ENCODE measurements at places on chromosomes 4 and X.

DNA sequence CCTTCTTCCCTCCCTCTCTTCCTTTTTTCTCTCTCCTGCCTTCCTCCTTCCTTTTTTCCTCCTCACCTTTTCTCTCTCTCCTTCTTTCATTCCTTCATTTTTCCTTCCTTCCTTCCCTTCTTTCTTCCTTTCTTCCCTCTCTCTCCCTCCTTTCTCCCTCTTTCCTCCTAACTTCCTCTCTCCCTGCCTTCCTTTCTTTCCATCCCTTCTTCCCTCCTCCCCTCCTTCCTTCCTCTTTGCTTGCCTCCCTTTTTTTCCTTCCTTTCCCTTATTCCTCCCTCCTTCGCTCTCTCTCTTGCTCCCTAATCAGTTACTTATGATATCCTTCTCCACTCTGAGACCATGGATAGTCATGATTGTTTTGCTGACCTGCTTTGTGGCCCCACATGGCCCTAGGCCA is 56.7 kb upstream of the PUDP start:
- no peak for DNase-seq

DNA sequence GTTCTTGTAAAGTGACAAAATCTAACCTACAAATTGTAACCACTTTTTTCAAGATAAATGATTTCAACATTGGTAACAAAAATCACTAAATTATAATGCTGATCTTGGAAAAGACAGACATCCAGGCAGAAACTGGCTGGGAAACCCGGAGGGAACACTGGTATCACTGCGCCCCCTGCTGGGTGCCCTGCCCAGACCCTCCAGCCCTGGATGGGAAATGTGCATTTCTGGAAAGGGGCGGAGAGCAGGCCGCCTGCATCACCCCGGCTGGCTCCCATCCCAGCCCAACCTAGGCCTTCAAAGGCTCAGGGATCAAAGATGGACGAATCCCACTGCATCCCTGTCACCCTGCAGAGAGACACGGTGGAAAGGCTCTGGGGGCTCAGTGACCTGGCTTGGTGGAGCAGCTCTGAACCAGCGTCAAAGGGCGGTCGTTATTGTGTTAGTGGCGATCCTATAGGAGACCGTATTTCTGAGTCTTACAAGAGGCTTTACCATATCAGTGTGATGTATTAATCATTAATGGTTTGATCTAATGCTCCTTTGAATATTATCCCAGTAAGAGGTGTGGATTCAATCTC is 37.3 kb downstream of the ACOX3 start:
- peak; percentile 91 for DNase-seq

DNA sequence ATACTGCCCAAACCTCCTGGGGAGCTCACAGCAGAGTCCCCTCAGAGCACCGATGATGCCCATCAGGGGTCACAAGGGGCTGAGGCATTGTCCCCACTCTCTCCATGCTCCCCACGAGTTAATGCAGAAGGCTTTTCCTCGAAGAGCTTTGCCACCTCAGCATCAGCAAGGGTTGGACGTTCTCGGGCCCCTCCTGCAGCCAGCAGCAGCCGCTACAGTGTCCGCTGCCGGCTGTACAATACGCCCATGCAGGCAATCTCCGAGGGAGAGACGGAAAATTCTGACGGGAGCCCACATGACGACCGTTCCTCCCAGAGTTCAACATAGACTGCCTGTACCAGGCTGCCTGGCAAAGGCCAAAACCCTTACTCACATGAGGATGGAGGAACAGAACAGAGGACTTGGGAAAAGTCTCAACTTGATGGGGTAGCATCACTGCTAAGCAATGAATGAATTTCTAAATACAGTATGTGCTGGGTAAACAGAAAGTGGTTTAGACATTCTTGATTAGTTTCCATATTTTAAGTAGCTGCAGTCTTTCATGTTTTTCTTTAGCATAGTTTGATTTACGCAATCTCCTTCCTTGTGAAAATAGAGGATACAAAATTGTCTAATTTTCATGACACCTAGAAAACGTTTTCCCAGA is 5.0 kb upstream of the SCML1 start:
- DNase-seq = no peak

GRCh38 chrX:32614707-32615106 is 596.6 kb downstream of the DMD start:
- no peak for DNase-seq

- no peak for DNase-seq
Observed at GRCh38 chr4:932713-933070, 432 bp downstream of the TMEM175 start.

DNA sequence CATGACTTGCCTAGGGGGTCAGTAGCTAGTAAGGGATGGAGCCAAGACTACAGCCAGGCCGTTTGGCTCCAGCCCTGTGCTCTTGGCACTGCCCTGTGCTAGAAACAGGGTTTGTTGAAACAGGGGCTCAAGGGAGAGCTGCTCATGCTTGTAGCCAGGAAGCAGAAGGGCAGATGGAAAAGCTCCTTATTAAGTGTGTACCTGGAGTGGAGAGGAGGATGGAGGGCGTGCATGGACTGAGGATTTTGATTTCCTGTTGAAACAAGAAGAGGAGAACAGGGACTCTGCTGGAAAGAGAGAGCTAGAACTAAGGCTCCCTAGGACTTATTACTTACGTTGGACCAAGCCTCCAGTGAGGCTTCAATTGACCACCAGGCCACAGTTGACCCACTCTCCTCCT is 363.0 kb downstream of the MID1IP1 start:
- no peak for DNase-seq

GRCh38 chr4:22764183-22764582 is 71.4 kb downstream of the GBA3 start:
- DNase-seq = no peak

- no peak for DNase-seq
Observed at GRCh38 chr4:20960291-20960690, 260.0 kb downstream of the PACRGL start.

GRCh38 chr4:25879991-25880651 is 17.3 kb upstream of the SEL1L3 start:
- no peak for DNase-seq

GRCh38 chrX:123357941-123358340 is 173.9 kb downstream of the GRIA3 start:
- DNase-seq = no peak

DNA sequence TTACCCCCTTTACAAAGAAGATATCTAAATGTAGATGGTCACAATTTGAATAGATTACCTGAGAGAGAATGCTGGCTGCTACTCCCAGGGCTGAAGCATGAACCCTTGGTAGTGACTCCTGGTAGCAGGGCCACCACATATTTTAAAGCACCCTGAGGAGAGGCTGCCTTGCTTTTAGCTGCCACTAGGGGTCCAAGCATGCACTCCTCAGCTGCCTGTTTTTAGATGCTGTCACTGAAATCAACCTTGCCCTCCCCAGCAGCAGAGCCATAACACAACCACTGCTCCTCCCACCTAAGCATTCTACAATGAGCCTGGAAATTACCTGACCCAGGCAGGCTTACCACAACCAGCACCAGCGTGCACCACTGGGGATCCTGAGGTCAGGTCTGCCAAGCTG is 850.9 kb downstream of the FAM133A start:
- DNase-seq = no peak

DNA sequence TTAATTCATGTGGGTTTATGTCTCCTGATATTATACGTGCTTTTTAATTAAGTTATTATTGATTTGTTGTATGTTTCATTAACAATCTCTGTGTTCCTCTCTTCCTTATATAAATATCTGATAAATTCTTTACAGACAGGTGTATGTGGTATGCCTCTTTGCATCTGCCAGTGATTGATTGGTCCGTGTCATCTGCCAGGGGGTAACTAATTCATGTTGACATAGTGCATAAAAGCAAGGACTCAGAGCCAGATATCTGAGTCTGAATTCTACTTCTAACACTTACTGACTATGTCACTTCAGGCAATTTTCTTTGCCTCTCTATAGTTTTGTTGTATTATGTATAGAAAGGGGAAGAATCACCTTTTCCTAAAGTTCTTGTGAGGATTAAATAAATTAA is 5.2 kb upstream of the AMBN start:
- DNase-seq = no peak

GRCh38 chr4:15318621-15319348 is 109.0 kb upstream of the C1QTNF7 start:
- DNase-seq = no peak

GRCh38 chr4:93865650-93866049 is 37.1 kb downstream of the ATOH1 start:
- no peak for DNase-seq

DNA sequence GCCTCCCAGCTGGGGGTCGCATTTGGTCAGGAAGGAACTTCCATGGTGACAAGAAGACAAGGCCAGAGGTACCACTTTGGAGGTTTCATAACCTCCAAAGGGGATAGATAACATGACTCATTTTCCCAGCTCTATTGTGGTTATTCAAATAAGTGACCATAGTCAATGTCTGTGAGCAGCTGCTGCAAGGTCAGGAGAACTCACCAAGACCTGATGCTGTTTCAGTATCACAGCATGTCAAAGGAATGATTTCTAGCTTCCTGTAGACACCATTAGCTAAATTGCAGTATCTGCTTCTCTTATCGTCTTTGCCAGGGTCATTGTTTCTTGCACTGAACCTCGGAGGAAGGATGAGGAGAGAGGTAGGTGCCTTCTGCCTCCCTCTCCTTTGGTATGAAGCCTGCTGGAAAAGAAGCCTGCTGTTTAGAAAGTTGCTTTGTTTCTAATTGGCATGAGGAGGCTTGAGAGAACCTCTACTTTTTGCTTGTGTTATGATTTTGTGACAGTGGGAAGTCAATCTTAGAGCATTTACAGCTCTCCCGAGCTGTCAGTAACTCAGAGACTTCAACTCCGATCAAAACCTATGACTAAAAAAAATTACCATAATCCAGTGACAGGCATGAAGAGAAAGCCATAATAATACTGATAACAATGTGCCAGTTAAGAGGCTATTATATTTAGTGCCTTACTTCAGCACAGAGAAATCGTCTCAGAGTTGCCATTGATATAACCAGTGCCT is 38.0 kb upstream of the GATB start:
- DNase-seq = no peak

- no peak for DNase-seq
Observed at GRCh38 chrX:118350706-118351105, 4.8 kb downstream of the WDR44 start.

DNA sequence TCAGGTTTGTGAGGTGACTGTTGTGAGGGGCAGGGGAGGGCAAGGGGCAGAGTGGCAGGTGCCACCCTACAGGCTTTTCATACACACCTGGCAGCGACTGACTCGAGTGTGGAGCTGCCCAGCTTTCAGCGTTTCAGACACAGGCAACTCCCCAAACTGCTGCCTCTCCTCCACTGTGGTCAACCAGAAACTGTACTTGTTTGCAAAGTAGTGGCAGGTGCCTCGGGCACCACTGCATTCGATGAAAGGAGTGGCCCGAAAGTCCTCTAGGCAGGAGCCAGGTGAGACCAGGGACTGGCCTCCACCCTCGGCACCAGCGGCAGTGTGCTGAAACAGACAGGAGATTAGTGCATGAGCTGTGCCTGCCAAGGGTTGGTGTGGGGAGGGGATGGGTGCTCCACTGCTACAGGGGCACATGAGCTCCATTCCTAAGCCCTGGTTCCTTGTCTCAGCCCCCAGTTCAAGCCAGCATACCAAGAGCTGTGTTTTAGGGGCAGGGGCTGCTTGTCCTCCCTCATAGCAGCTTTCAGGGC is 65.4 kb downstream of the ATG4A start:
- DNase-seq = no peak

GRCh38 chr4:42341518-42342026 is 55.7 kb upstream of the SHISA3 start:
- no peak for DNase-seq

- no peak for DNase-seq
Observed at GRCh38 chrX:44580466-44580865, 37.8 kb upstream of the FUNDC1 start.

- no peak for DNase-seq
Observed at GRCh38 chrX:120301960-120302359, 9.3 kb downstream of the TMEM255A start.

DNA sequence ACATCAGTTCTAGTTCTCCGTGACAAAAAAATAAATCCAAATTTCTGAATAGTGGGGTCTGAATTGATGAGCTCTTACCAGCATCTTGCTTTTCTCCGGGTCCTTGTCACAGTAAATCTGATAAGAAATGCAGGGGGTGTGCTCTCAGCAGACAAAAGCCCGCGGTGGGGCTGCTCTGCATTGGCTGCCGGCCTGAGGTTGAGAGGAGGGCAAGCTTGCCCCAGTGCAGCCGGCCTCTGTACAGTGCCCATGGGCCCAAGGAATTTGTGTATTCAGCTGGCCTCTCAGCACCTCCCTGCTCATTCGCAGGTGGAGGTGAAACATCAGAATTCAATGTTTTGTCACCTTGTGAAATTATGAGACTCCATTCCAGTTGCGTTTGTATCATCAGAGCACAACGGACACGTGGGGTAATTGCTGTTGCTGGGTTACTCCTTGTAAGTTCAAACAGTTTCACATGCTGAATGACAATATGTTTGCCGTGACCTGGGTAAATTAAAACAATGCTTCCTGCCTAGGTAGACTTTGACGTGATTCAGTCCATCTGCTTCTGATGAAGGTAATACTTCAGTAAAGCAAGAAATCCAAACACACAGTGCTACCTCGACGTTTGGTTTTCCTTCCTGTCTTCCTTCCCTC is 596.4 kb downstream of the MID1IP1 start:
- no peak for DNase-seq

- DNase-seq = no peak
Observed at GRCh38 chr4:52714597-52715254, 36.5 kb downstream of the ERVMER34-1 start.

DNA sequence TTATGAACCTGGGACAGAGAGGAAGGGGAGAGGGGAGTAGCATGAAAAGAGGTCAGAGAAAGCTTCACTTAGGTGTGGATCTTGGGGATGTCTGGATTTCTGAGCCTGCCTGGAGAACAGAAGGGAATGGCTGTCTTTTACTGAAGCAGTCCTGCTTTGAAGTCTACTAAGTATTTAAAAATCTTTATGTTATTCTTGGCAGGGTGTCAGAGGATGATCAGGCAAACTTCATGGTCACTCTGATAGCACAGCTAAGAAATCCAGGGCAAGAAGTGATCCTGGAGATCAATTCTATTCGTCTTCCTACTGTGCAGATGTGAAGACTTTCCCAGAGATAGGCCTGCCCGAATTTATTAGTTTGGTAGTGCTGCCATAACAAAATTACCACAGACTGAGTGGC is 464.4 kb upstream of the BOD1L1 start:
- no peak for DNase-seq

DNA sequence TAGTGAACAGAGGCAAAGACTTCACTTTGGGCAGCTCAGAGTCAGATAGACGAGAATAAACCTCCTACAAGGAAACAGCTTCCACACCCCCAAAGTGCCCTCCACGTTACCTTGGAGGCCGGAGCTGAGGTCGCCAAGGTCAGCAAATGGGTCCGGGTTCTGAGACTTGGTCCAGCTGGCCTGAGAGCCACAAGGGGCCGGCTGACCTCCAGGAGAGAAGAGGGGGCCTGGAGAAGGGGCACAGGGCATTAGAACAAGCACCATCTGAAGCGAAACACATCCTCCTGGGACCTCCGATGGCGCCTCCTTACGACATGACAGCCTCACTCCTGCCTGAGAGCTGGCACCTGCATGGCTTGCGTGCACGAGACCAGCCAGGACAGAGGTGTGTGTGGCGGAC is 33.6 kb upstream of the CPLX1 start:
- DNase-seq = peak; percentile 2

- no peak for DNase-seq
Observed at GRCh38 chrX:103565752-103566151, 19.6 kb upstream of the TCEAL4 start.

GRCh38 chr4:135249024-135249423 is 1047.4 kb upstream of the PABPC4L start:
- DNase-seq = no peak

GRCh38 chr4:18803781-18804180 is 782.2 kb upstream of the LCORL start:
- DNase-seq = no peak

- peak; percentile 13 for DNase-seq
Observed at GRCh38 chrX:340641-341423, 22.2 kb upstream of the GTPBP6 start.

- no peak for DNase-seq
Observed at GRCh38 chr4:40350627-40351227, 15.6 kb downstream of the CHRNA9 start.

Data from left cardiac atrium (tissue), 4 donors.